ENCODE measurements at places on chromosomes 3 and 15.
A peak's percentile ranks its signal among the peaks of the same experiment; 100 is the strongest.

- no peak for DNase-seq
These were observed 1037.6 kb upstream of the NR2F2 start for GRCh38 chr15:95292785-95293450.

DNA sequence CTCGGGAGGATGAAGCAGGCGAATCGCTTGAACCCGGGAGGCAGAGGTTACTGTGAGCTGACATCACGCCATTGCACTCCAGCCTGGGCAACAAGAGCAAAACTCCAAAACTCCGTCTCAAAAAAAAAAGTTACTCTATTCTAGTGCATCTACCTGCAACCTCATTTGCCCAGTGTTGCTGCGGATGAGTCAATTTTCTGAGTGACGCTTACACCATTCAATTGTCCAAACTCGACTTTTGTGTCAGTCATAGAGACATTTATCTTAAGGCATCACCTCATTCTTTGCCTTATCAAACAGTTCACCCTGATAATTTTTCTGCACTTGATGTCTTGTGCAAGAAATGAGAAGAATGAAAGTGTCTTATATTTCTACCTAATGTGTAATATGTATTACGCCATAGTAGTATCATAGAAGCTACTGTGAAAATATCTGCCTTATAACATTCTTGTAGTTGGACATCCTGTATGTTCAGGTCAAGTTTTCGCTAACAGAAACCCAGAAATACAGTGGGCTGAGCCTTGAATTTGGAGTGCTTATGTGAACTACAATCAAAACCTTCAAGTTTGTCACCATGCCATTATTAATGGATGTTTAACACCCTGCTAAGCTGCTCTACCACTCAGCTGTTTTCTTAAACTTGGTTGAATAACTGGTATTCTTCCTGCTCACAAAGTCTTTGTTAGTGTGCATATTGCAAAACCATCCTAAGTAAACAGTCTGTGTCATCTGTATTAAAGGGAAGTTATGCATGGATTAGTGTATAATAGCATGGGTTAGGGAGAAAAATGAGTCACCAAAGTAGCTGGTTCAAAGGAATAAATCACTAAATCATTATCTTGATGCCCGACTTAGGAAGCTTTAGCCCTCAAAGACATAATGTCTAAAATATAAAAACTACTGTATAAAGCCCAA is 531.0 kb upstream of the NR2F2 start:
- DNase-seq, result no peak

DNA sequence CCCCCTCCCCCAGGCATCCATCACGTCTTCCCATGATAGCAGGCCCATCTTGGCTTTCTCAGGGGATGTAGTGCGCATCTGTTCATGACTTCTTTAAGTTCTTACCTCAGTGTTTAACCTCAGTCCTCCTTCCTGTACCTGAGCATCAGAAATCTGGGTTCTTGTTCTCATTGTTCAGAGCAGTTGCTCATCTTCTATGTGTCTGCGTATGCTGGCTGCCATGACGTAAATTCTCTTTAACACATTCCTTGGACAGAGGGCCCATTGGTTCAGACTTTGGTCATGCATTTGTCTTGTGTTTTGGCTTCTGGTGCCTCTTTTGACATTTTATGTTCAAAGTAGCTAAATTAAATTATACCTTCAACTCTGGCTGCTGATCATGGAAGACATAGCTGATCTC is 227.3 kb downstream of the CACNA2D3 start:
- no peak for DNase-seq

DNA sequence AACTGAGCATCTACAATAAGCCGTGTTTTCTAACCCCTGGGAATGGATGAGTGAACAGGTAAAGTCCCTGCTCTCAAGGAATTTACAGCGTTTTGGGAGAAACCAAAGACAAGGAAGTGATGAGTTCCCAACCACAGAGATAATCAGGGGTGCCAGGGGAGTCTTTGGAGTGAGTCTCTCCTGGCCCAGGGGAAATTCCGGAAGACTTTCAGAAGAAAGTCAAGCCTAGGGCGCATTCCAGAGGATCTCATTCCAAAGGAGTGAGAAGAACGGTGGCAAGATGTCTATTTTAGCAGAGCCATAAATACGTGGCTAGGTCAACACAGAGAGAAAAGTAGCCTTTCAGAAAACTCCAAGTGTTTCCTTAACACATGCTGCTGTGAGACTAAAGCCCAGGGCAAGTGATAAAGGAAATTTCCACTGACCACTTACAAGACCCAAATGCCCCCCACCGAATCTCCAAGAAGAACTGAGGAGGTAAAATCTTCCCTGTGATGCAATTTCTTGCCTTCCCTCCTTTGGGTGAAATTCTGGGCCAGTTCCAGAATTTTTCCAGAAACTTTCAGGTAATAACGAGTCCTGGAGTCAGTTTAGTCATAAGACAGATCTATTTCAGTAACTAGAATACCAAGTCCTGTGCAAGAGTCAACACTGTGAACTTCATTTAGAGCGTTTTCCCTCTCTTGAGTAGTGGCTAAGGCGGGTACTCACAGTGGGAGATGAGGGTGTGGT is 437.4 kb downstream of the NR2F2 start:
- no peak for DNase-seq

DNA sequence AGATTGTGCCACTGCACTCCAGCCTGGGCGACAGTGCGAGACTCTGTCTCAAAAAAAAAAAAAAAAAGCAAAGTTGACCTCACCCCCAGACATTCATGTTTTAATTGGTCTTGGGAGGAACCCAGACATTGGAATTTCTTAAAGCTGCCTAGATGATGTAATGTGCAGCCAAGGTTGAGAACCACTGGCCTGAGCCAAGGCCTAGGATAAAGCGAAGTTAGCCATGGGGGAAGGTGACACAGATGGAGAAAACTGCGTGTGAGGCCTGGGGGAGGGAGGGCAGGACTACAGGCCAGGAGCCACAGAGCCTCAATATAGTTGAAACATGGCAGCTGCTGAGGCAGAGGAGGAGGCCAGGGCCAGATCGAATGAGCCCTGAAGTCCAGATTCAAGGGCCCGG is 21.0 kb downstream of the GLB1 start:
- no peak for DNase-seq

- peak; percentile 60 for DNase-seq
These were observed 21.4 kb upstream of the ZBED2 start for GRCh38 chr3:111616417-111617105.
